ENCODE measurements at places on chromosomes 1 and 21.

GRCh38 chr1:75276385-75276784 lies 142.2 kb downstream of the LHX8 start:
- no peak for DNase-seq

DNA sequence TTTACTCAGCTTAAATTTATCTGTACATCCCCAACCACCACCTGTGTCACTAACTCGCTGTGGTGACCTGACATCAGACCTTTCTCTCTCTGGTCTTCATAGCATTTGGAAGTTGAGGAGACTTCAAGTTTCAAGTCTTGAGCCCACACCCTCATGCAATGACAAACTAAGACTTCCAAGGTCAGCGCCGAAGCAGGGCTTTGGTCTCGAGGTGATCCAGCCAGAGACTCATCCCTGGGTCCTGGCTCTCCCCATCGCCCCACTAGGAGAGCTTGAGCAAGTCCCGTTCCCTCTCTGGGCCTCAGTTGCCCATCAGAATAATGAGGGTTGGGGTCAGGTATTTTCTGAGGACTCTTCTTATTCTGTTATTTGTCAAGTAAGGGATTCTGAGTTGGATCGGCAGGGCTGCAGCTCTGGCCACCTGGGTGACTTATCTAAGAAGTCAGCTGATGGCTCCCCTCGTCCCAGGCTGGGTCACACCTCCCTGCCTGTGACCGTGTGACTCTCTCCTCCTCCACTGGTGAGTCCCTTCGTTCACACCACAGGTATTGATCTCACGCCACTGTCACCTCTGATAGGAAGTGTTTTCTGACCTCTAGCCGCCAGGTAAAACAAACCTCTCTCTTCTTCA lies 143.7 kb upstream of the RUNX3 start:
- no peak for DNase-seq

- no peak for DNase-seq
These were observed 3.5 kb downstream of the TGFB2 start for GRCh38 chr1:218348628-218349071.

DNA sequence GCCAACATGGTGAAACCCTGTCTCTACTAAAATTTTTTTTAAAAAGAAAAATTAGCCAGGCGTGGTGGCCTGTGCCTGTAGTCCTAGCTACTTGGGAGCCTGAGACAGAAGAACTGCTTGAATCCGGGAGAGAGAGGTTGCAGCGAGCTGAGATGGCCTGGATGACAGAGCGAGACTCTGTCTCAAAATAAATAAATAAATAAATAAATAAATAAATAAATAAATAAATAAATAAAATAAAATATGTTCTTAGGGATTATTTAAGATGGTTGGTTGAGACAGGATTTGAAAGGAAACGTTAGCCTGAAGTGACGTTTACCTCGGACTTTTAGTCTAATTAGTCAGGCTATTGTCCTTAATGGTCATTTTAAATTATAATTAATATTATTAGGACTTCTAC lies 88.5 kb upstream of the CHRM3 start:
- DNase-seq, result no peak

GRCh38 chr1:241813768-241814320 lies 34.2 kb upstream of the EXO1 start:
- no peak for DNase-seq

- no peak for DNase-seq
These were observed 44.3 kb upstream of the CCDC27 start for GRCh38 chr1:3707939-3708328.

- no peak for DNase-seq
These were observed 6.8 kb upstream of the HAX1 start for GRCh38 chr1:154265586-154265985.

GRCh38 chr1:53821380-53821779 lies 16.7 kb downstream of the NDC1 start:
- no peak for DNase-seq

- DNase-seq, result no peak
These were observed 185.4 kb downstream of the TTLL7 start for GRCh38 chr1:83813576-83813975.

- DNase-seq, result no peak
These were observed at the start of gene RGS7 for GRCh38 chr1:241356519-241357365. Gene RGS7 (minus strand): TSS chr1:241357205.

GRCh38 chr1:44694863-44695478 lies 20.5 kb downstream of the ARMH1 start:
- no peak for DNase-seq

- no peak for DNase-seq
These were observed 139.2 kb downstream of the PTPRC start for GRCh38 chr1:198778049-198778448.
